ENCODE measurements at places on chromosomes 7 and 10.

DNA sequence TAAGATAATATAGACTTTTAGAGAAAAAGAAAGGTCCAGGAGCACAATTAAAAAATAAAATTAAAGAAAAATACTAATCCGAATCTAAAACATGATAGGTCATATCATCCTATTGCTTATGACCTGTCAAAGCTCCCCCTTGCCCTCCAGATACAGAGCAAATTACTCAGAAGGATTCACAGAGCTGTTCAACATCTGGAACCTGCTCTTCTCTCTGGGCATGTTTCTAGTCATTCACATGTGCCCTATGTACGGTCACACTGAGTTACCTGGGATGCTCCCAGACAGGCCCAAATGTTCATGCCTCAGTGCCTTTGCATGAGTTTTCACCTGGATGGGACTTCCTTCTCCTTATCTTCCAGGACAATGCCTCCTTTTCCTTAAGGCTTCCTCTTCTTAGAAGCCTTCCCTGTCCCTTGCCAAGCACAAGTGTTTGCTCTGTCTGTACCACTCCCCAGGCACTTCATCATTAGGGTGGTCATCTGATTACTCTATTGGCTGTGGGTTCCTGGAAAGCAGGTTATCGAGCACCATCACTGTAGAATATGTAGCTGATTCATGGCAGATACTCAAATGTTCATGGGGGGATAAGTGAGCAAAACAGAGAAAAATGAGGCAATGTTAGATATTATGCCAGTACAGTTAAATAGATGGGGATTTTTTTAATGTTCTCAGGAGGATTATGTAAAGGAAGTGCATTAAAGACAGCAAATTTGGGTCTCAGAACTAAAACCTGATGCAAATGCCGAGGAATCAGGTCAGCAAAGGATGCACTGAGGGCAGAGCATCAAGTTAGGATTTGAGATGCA, 12.0 kb upstream of the AOAH start:
- no peak for DNase-seq

- peak; percentile 35 for DNase-seq
Observed at GRCh38 chr7:70259502-70259901, 661.2 kb downstream of the AUTS2 start.

DNA sequence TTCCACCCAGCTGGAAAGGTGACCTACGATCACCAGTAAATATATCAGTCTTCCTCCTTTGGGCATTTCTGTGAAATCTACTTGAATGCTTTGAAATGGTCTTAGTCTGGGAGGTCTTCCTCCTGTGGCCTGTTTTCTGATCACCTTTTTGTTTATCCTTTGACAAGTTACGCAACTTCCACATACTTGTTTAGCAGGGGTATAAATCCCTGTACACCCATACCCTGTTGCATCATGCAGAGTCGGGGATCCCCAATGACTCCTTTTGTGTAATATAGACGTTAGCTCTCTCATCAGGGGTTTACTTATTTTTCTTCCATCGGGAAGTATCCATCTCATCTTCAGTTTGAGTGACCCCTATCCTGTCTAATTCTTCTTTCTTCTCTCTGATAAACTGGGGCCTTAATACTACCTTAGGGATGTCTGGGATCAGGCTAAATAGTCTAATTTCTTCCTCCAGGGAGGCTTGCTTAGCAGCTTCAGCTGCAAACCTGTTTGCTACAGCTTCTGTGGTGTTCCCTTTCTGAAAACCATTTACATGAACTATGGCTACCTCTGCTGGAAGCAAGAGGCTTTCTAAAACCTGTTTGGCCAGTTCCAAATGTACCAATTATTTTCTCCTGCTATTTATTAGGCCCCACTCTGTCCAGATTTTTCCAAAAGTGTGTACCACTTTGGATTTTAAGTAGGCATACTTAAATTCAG, 25.8 kb downstream of the MAPK8 start:
- no peak for DNase-seq

DNA sequence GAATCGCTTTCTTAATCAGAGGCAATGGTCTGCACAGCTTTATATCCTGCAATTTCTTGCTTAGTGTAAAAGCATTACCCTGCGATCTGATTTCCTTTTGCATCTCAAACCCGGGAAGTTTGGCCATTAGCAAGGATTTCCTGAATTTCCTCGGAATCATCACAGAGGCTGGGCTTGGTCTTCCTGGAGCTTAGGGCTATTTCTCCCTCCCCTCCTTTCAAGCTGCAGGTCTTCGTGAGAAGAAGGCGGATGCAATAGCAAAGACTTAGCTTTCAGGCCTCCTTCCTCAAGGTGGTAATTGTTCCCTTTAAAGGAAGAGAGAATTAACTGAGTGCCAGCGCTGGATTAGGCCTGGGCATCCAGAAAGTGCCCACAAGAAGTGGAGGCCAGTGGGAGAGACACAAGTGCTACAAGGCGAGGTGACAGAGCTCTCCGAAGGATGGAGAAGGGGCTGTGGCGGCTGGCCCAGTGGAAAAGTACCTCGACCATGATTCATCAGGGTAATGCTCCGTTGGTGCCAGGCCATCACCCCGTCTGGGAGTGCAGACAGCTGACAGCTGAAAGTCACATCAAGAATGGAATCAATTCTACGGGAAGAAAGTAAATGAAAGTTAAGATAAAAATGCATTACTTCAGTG, 4.0 kb upstream of the ARMS2 start:
- DNase-seq = no peak

- DNase-seq = no peak
Observed at GRCh38 chr10:98186681-98187080, 52.2 kb downstream of the R3HCC1L start.

GRCh38 chr7:33874943-33875342, 30.4 kb upstream of the BMPER start:
- DNase-seq = peak; percentile 99

GRCh38 chr10:89329151-89329550, 1.4 kb downstream of the IFIT3 start:
- no peak for DNase-seq

- DNase-seq = no peak
Observed at GRCh38 chr7:23458044-23458443, 12.2 kb downstream of the IGF2BP3 start.

DNA sequence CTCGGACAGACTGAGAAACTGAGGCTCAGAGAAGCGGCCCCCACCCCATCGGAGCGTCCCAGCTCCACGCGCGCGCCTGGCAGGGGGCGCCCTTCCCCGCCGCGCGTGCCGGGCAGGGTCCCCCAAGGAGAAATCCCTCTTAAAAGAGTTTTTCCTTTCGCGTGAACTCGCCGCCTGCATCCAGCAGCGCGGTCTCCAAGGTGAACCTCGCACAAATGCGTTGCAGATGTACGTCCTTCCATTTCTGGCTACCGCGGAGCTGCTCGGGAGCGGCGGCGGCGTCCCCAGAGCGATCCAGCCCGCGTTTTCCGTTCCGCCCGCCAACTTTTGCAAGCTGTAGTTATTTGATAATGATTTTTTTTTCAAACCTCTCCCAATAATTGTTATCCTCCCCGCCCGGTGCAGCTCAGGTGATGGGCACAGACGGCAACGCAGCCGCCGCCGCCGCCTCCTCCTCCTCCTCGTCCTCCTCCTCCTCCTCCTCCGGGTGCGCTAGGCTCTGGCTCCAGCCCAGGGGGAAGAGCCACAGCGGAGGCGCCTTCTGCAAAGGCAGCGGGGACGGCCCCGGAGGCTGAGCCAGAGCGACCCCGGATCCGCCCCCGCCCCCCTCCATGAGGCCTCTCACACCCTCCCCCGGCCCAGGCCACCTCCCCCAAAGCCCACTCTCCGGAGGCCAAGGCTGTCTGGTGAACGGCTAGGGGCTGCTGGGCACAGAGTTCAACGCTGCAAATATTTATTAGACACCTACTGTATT, 74.0 kb upstream of the CUX1 start:
- DNase-seq = peak; percentile 13

DNA sequence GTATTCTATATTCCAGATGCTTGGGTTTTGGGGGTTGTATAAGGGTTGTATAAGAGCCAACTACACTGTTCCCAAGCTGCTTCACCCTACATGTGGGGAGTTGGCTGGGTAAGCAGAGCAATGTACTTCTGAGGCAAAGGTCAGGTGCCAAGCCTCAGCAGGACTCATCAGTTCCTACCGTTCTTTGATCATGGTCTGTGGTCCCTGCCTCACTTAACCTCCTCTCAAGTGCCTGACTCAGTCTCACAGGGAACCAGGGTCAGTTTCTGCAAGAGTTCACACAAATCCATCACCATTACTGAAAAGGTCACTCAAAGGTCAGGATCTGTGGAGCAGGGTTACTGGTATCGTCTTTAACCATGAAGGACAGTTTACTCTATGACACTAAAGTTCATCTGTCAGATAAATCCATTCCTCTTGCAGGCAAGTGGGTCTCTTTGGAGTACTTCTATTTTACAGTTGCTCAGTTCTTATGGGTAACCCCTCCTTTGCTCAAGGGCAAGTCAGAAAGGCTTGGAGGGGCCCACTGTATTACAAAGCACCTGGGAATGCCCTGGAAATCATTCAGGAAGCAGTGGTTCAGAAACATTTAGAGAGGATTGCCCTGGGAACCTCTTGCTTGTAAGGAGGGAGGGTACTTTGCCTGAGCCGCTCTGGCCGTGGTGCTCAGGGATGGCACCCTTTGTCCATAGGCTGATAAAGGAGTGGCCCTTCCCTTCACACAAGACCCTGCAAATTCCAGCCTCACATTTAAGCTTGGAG, 184.3 kb upstream of the CDCA7L start:
- no peak for DNase-seq

DNA sequence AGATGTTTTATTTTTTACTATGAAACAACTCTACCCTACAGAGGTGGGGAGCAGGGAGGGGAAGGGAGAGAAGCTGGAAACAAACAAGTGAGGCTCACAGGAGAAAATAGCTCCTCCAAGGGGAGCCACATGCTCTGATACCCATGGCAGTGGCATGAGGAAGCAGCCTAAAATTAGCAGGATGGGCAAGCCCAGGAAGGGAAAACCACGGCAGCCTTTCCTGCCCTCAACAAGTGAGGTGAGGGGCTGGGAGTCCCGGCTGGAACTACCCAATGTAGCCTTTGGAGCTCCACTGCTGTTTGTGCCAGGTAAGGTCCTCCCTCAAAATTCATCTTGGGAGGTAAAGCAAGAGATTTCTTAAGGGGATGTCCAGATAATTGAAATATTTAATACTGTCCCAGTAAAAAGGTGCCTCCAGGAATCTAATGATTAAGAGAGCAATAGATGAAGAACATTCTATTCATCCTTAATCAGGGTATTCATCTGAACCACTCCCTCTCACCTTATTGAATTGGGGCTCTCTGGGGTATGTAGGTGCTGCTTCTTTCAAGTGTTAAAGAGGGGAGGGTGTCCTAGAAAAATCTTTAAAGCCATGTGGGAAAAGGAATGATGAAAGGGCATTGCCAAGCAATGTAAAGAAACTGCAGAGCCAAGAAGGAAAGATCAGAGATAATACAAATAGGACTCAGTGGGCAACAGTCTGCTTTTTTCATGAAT, 12.8 kb upstream of the HERC4 start:
- DNase-seq = no peak

DNA sequence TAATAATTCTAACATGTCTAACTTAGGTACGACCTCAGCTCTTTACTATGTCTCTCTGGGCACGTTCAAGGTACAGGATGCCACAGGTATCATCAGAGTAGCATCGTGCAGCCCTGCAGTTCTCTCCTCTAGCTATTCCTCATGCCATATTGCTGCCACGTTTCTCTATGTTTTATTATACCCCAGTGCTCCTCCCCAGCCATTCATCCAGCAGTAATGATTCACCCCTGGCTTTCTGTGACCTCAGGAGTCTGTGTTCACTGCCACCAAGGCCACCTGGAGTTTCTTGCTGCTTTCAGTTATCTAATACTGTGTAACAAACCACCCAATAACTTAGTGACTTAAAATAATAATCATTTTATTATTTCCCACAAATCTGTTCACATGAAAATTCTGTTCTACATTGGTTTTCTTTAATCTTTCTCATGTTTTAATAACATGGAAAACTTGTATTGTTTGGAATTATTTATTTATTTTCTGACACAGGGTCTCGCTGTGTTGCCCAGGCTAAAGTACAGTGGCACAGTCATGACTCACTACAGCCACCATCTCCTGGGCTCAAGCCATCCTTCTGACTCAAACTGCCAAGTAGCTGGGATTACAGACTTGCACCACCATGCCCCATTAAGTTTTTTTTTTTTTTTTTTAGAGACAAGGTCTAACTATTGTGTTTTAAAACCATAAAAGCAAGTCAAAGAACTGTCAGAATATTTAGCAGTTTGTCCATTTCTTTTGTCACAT, 21.8 kb downstream of the REEP3 start:
- DNase-seq = no peak

Measured in fibroblast of skin of left biceps (primary cell).